Uterus (tissue), 4 donors: ENCODE measurements at places on chromosomes 11 and 22. TPM values are rescaled to one million over a fixed set of nuclear protein-coding genes. Genes with fewer than 3 reads are reported as not detected.
A peak's percentile ranks its signal among the peaks of the same experiment; 100 is the strongest.

The OR2D2 gene
- total RNA-seq, result not detected

DNA sequence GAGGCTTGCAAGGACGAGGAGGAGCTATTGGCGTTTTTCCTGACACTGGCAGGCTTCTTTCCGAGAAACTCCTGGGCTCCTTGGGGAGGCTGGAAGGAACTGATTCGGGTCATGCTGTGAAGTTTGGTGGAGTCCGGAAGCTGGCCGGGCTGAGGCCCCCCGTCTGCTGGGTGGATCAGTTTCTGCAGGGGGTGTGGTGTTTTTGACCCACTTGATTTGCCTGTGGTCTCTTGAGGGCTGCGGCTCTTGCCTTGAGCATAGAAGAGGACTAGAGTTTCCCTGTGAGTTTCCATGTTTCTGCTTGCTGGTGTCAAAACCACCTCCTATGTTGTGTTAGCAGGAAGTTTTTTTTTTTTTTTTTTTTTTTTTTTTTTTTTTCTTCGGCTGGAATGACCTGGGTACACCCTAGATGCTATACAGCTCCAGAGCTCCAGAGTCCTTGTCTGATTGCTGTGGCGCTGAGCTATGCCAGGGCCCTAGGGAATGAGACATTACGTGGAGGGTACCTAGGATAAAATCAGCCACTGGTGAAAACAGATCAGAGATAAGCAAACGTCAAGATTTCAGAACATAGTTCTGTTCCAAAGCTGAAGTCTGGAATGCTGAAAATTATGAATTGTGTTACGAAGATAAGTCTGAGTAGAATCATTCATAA is 728 bp downstream of the TBC1D22A start:
- H3K27ac ChIP-seq, result peak overlapping the region; percentile 91
- no peaks in the 10 kb centered on the region for H3K4me1 ChIP-seq
- no peaks in the 10 kb centered on the region for H3K36me3 ChIP-seq
- H3K4me3 ChIP-seq, result peak overlapping the region; percentile 99
- DNase-seq, result peak; percentile 68
- no peaks in the 10 kb centered on the region for H3K27me3 ChIP-seq

DNA sequence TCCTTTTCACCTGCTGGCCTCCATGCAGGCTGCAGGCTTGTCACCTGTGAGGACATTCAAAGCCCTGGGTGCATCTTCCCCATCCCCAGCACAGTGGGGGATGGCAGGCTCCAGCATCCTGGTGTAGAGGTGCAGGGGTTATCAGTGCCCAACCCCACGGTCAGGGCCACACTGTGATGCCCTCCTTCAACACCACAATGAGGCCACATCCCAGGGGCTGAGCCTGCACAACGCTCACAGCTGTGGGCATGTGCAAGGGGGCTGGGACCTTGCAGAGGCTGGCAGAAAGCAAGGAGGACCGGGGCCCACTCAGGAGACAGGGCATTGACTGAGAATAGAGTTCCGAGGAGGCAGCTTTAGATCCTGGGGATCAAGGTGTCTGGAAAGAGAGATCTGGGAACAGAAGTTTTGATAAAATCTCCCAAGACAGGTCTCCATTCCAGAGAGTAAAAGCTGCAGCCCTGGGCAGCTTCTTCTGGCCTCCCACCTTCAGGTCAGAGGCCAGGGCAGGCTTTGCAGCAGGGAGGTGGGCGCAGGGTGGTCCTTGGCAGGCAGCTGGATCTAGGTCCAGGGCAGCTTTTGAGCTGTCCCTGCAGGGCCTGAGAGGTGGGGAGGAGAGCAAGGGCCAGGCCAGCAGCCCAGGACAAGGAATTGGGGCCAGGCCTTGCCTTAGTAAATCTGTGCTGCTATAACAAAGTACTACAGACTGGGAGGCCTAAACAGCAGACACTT is 250.8 kb upstream of the B3GAT1 start:
- DNase-seq, result no peak
- H3K27ac ChIP-seq, result no peak overlapping the region
- no peaks in the 10 kb centered on the region for H3K27me3 ChIP-seq
- H3K4me1 ChIP-seq, result no peaks in the 10 kb centered on the region
- H3K36me3 ChIP-seq, result no peaks in the 10 kb centered on the region
- H3K4me3 ChIP-seq, result no peak overlapping the region

- no peak overlapping the region for H3K27ac ChIP-seq
- H3K4me1 ChIP-seq, result peaks cover 8% of the 10 kb centered on the region
- no peaks in the 10 kb centered on the region for H3K36me3 ChIP-seq
- peak overlapping the region; percentile 29 for H3K4me3 ChIP-seq
- no peak for DNase-seq
- H3K27me3 ChIP-seq, result no peaks in the 10 kb centered on the region
Observed at GRCh38 chr11:45663486-45664375, 1.7 kb downstream of the CHST1 start.

The MS4A10 gene
- total RNA-seq, result not detected

GRCh38 chr11:22432291-22433093 is 94.3 kb downstream of the SLC17A6 start:
- no peak overlapping the region for H3K27ac ChIP-seq
- H3K4me3 ChIP-seq, result peak overlapping the region; percentile 9
- DNase-seq, result peak; percentile 14
- H3K4me1 ChIP-seq, result no peaks in the 10 kb centered on the region
